ENCODE measurements at places on chromosomes 16 and 17.

GRCh38 chr17:80687839-80688238 is 143.2 kb downstream of the RPTOR start:
- DNase-seq, result no peak

DNA sequence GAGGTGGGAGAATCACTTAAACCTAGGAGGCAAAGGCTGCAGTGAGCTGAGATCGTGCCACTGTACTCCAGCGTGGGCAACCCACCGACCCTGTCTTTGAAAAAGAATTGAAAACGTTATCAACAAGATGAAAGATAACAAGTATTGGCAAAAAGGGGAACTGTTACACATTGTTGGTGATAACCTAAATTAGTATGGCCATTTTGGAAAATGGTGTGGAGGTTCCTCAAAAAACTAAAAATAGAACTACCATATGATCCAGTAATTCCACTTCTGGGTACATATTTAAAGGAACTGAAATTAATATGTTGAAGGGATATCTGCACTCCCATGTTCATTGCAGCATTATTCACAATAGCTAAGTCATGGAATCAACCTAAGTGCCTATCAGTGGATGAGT is 61.0 kb downstream of the ABHD15 start:
- DNase-seq, result no peak

- no peak for DNase-seq
These were observed 35.6 kb downstream of the ZFHX3 start for GRCh38 chr16:73012341-73012740.

DNA sequence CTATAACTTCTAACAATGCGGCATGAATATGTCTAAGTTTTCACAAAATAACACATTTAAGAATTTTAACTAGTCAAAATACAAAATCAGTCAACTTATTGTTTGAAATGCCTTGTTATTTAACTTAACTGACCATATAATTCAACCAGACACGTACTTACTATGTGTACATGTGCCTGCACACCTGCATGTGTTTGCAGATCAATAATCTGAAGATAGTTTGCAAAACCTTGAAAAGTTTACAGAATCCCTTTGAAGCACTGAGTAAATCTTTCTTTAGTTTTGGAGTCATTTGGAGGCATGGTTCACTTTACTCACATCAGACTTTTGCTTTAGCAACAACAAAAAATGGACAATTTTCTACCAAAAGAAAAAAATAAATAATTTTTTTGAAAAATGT is 363.8 kb downstream of the PMP22 start:
- no peak for DNase-seq

DNA sequence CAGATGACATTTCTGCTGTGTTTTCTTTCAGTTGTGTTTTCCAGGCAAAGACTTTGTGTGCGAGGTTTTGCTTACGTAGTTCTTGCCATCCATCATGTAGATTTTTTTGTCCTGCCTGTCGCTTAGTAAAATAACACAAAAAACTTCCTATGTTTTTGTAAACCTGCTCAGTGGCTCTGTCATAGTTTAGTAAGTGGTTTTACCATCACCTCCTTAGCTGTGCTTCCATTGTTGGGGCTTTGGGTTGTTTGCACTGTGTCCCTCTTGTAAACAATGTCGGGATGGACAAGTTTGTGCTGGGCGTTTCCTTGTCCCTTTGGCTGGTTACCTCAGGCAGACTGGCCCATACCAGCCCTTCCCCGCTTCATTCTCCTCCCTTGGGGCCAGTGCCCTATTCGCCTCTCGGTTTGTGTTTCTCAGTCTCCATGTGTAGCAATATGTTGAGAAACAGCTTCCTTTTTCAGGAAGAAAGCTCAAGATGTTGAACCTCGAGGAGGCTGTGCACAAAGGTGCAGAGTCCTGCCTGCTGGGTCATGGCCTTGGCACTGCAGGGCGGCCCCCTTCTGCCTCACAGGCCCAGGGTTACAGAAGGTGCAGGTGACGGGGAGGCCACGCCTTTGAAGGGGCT is 74.6 kb downstream of the KSR1 start:
- no peak for DNase-seq

- DNase-seq, result no peak
These were observed 74.8 kb upstream of the SMURF2 start for GRCh38 chr17:64736804-64737492.

DNA sequence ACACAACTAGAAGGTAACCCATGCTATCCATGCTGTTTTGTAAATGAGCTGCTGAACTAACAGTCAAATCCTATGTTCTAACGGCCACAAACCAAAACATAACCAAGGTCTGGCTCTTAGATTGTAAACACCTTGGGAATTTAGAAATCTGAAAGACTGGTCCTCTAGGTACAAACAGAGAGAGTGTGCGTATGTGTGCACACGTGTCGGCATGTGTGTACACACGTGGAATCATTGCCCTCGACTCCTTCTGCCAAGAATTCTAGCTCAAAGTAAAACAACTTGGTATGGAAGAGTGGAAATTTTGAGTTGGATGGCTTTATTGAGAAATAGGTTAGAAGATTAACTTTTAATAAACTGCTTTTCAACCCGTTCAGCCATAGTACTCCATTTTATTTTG is 18.1 kb upstream of the GHDC start:
- no peak for DNase-seq

GRCh38 chr16:30668393-30668792 is 10.2 kb downstream of the FBRS start:
- DNase-seq, result no peak

- no peak for DNase-seq
These were observed 201.5 kb downstream of the SPECC1 start for GRCh38 chr17:20210614-20211013.

DNA sequence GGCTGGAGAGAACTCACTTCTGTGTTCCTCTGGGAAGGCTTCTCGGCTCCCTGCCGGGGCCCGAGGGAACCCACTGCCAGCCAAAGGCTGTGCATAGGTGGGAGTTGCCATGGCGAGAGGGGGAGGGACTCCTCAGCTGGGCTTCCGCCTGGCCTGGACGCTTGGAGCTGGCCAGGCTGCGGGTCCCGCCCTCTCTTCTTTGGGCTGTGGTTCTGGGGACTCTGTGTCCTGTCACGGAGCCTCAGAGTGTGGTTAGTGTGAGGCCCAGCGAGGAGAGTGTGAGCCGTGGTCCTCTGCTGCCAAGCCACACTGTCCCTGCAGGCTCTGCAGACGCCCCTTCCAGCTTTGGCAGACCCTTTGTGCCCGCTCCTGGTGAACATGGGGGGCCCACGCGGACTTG is 123.1 kb downstream of the OR1D5 start:
- no peak for DNase-seq

DNA sequence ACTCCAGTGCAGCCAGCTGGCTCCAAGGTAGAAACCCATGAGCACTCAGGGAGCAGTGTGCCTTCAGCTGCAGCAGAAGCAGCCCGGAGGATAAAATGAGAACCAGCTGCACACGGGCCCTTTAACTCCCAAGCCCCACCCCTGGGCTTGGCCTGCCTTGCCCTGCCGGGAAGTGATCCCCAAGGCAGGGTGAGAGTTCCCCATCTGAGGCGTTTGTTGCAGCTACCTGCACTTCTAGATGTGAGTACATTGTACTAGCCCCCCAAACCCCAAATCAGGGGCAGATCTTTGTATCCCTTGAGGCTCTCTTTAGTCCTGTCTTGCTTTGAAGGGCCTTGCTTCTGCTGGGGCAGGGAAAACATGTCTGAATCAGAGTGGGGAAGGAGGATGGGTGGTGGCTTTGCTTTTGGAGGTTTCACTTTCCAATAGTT is at the start of gene MVP:
Gene MVP, plus strand, starts transcription at position 192 of the 431 bp plus-strand sequence. CDS start 10,088 bp downstream, outside the sequence.
- no peak for DNase-seq

GRCh38 chr16:5062790-5063765 is 2.7 kb downstream of the C16orf89 start:
- no peak for DNase-seq

DNA sequence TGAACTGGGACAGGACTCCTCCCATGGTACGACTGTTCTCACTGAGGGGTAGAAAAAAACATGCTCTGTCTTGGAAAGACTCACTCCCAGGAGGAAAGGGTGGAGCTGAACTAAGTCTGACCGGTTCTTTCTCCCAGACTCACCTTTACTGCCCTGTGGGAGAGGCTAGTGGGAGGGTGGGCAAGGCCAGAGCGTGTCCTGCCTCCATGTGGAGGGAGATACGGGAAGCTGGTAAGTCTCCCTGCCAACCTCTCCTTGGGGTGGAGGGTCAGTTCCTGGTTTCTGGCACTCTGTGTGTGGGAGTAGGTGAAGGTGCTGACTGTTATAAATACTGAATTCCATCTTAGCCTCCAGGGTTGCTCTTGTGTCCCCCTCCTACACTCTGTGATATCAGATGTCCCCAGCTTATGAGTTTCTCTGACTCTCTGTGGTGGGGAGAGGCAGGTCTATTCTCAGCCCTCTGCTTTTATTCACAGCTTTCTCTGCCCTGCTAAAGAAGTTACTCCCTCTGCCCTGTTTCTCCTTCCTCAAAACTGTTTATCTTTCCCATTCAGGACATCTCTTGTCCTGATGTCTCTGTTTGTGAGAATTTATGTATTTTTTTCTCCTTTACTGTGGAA is 26.9 kb upstream of the FAM20A start:
- no peak for DNase-seq

- DNase-seq, result no peak
These were observed 4.1 kb upstream of the SLC25A10 start for GRCh38 chr17:81707725-81708646.

GRCh38 chr16:84822990-84823389 is 3.2 kb downstream of the CRISPLD2 start:
- no peak for DNase-seq

GRCh38 chr16:1495211-1495888 is 2.2 kb downstream of the TELO2 start:
- no peak for DNase-seq

DNA sequence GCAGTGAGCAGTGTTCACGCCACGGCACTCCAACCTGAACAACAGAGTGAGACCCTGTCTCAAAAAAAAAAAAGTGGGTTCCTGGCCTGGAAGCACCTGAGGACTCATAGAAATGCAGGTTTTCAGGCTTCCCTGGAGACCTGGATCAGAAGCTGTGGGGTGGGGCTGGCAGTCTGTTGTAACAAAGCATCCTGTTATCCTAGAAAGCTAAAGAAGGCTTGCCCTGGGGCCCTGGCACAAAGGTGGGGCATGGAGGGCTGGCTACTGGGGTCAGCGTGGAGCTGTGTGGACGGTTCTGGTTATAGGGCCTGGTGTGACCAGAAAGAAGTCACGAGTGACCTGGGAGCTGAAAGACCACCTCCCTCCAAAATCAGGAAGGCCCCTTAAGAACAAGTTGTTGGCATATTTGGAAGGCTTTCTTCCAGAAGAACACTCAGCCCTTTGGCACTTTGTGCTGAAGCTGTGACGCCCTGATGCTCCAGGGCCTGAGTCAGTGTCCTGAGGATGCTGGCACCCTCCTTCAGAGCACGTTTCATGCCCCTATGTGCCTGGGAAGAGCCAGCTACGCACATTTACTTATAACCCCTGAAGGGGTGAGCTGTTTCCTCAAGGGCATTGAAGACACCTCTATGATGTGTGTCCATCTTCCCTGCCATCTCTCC is 6.2 kb downstream of the CRISPLD2 start:
- DNase-seq, result no peak

GRCh38 chr16:82864332-82865040 is 237.7 kb downstream of the CDH13 start:
- DNase-seq, result no peak

DNA sequence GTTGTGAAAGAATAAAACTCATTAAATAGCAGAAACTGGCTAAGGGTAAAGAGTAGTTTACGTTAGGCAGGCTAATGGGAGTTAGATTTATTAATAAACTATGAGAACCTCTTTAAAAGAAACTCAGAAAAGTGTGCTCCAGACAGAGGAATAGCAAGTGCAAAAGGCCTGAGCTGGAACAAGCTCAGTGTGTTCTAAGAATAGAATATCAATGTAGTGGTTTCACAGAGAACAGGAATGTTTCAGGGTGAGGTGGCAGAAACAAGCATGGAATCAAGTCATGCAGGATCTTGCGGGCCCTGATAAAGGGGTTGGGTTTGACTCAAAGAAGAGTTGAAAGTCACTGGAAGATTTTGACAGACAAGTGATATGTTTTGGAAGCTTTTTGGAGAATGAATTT is 164.0 kb upstream of the HS3ST3A1 start:
- no peak for DNase-seq

Measured in GOT3 (cell line).